Epithelial cell of proximal tubule (primary cell): ENCODE measurements at places on chromosomes 11 and 22. TPM values are rescaled to one million over a fixed set of nuclear protein-coding genes. Genes with fewer than 3 reads are reported as not detected.

CARD18 gene
- total RNA-seq, result not detected in 2 replicates

WT1 gene
- 3.0 and 10.6 TPM in 2 replicates for total RNA-seq

NCAM1 gene
- total RNA-seq, result 2.2 and 3.1 TPM in 2 replicates

PDGFD gene
- total RNA-seq, result 2.0 and 3.4 TPM in 2 replicates

APOL5 gene
- not detected in 2 replicates for total RNA-seq

NEFH gene
- 2.3 and 3.4 TPM in 2 replicates for total RNA-seq

MRGPRD gene
- not detected in 2 replicates for total RNA-seq

A4GALT gene
- 16.2 and 17.8 TPM in 2 replicates for total RNA-seq

P2RX3 gene
- not detected in 2 replicates for total RNA-seq

DEPDC7 gene
- total RNA-seq, result 2.2 and 2.5 TPM in 2 replicates

C1QTNF5 gene
- total RNA-seq, result 0.87 and 1.8 TPM in 2 replicates

KMT5B gene
- 16.1 and 17.5 TPM in 2 replicates for total RNA-seq

MMP12 gene
- total RNA-seq, result not detected in 2 replicates

SYT12 gene
- total RNA-seq, result 0.43 and 0.58 TPM in 2 replicates

SMTNL1 gene
- total RNA-seq, result not detected in 2 replicates

PRRG4 gene
- 2.7 and 3.1 TPM in 2 replicates for total RNA-seq
